Sigmoid colon (tissue), 7 donors: ENCODE measurements at places on chromosomes 6 and 20. TPM values are rescaled to one million over a fixed set of nuclear protein-coding genes. Genes with fewer than 3 reads are reported as not detected.
A peak's percentile ranks its signal among the peaks of the same experiment; 100 is the strongest.

DNA sequence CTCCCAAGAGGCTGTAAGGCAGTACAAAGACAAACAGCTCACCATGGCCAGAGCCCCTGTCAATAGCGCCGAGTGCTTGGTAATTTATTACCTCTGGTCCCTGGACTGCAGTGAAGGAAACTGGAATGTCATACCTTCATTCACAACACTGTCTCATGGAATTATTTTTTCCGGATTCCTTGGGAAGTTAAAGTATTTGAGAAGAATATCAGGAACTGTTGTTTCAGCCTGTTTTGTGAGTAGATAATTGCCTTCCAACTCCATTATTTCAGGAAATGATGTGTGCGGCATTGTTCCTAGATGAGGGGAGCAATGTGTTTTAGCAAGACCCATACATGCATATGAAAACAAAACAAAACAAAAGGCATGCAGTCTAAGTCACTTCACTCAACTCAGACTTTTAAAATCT lies 64.0 kb downstream of the BLOC1S5 start:
- peaks cover 5% of the 10 kb centered on the region for H3K27me3 ChIP-seq
- H3K4me3 ChIP-seq: no peak overlapping the region
- no peak for DNase-seq

DNA sequence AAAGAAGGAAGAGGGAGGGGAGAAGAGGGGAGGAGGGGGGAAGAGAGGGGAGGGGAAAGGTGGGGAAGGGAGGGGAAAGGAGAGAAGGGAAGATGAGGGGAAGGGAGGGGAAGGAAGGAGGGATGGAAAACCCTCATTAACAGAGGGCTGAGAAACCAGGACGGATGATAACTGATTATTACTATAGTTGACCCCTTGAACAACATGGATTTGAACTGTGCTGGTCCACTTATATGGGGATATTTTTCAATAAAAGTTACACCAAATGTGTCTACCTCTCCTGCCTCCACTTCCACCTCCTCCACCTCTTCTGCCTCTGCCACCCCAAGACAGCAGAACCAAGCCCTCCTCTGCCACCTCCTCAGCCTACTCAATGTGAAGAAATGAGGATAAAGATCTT lies 184.1 kb upstream of the ARID1B start:
- H3K4me3 ChIP-seq: no peak overlapping the region
- H3K4me1 ChIP-seq: no peaks in the 10 kb centered on the region
- H3K27me3 ChIP-seq: no peaks in the 10 kb centered on the region
- H3K27ac ChIP-seq: no peak overlapping the region

- no peak for DNase-seq
- peak overlapping the region; percentile 44 for H3K27ac ChIP-seq
- no peaks in the 10 kb centered on the region for H3K27me3 ChIP-seq
- no peak overlapping the region for H3K4me3 ChIP-seq
- H3K4me1 ChIP-seq: no peaks in the 10 kb centered on the region
- H3K36me3 ChIP-seq: no peaks in the 10 kb centered on the region
Observed at GRCh38 chr6:20269181-20269580, 56.9 kb upstream of the MBOAT1 start.

Gene SH3BGRL2
- 30.0 TPM for total RNA-seq

Gene POU5F1
- not detected for total RNA-seq

GRCh38 chr20:10798811-10799210 lies 125.0 kb upstream of the JAG1 start:
- no peak overlapping the region for H3K27ac ChIP-seq
- no peaks in the 10 kb centered on the region for H3K27me3 ChIP-seq
- no peak overlapping the region for H3K4me3 ChIP-seq
- DNase-seq: no peak
- no peaks in the 10 kb centered on the region for H3K4me1 ChIP-seq

Gene ZDHHC14
- 11.5 TPM for total RNA-seq

- peak; percentile 78 for DNase-seq
- H3K36me3 ChIP-seq: no peaks in the 10 kb centered on the region
- no peaks in the 10 kb centered on the region for H3K27me3 ChIP-seq
- no peaks in the 10 kb centered on the region for H3K4me1 ChIP-seq
- H3K4me3 ChIP-seq: peak overlapping the region; percentile 96
- H3K27ac ChIP-seq: peak overlapping the region; percentile 98
Observed at GRCh38 chr6:44126320-44127149, 717 bp downstream of the MRPL14 start.

Gene CD109
- total RNA-seq: 23.2 TPM

Gene MEA1
- total RNA-seq: 91.5 TPM

DNA sequence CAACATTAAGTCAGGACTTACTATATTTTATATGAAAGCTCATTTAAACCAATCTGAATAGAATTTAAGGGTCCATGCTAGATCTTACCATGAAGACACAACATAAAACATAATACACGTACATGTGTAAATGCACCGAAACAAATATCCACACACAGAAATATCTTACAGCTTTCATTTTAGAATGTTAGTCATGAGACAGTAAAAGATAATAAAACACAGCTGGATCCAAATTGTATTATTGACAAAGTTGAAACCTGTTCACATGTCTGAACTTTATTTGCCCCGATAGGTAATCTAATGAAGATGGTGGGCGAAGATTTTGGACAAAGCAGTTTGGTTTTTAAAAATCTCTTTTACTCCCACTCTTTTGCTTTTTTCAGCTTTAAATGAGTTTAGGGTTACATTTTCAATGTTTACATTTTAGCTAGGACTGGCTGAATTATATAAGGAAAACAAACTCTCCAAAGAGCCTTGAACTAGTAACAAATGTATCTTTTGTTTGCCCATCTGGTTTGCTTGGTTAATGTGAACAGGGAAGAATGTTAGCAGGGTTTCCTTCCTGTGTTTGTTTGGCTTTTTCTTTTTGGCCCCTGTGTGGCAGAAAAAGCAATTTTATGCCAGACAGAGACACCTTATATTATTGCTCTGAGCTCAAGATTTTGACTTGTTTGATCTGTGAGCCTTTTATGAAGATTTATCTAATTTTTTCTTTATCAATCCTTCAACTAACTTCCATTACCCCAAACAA lies 5.1 kb upstream of the TMEM181 start:
- H3K36me3 ChIP-seq: no peaks in the 10 kb centered on the region
- DNase-seq: no peak
- no peak overlapping the region for H3K27ac ChIP-seq
- no peak overlapping the region for H3K4me3 ChIP-seq
- no peaks in the 10 kb centered on the region for H3K27me3 ChIP-seq

- no peak overlapping the region for H3K4me3 ChIP-seq
- H3K27me3 ChIP-seq: no peaks in the 10 kb centered on the region
- DNase-seq: no peak
- H3K27ac ChIP-seq: peak overlapping the region; percentile 79
Observed at GRCh38 chr20:53918020-53918311, 152.4 kb downstream of the BCAS1 start.

- no peak for DNase-seq
- no peak overlapping the region for H3K27ac ChIP-seq
- no peaks in the 10 kb centered on the region for H3K4me1 ChIP-seq
- no peaks in the 10 kb centered on the region for H3K36me3 ChIP-seq
- H3K4me3 ChIP-seq: no peak overlapping the region
Observed at GRCh38 chr6:29641430-29642148, 8.6 kb upstream of the GABBR1 start.

- no peak overlapping the region for H3K4me3 ChIP-seq
- H3K36me3 ChIP-seq: no peaks in the 10 kb centered on the region
- H3K4me1 ChIP-seq: no peaks in the 10 kb centered on the region
- peaks cover 3% of the 10 kb centered on the region for H3K27me3 ChIP-seq
- DNase-seq: no peak
Observed at GRCh38 chr6:96465321-96465903, 56.2 kb upstream of the UFL1 start.

DNA sequence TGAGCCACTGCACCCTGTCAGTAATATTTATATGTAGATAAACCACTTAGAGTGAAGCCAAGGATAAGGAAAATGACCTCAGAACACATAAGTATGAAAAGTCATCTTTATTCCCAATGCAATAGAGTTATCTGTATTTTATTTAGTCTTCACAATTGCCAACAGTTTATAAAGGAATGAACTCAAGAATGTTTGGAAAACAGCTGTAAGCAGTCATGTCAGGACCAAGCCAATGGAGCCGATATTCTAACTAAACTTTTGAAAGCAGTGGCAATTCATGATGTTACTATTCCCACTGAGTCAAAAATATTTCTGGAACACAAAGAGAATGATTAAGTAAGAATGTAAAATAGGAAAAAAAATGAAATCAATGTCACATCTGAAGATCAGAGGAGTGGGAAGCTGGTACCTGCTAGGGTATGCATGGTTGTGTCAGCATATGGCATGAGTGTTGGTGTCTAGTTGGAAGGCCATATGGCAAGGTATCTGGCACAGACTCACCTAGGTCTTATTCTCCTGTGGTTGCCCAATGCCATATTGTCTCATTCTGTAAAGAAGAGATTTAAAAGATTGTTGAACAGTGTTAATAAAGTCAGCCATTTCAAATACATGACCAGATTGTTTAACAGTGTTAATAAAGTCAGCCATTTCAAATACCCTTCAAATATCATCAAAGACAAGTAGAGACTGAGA lies 118.2 kb downstream of the ADAT2 start:
- DNase-seq: no peak
- H3K36me3 ChIP-seq: no peaks in the 10 kb centered on the region
- H3K27me3 ChIP-seq: no peaks in the 10 kb centered on the region

GRCh38 chr6:156953127-156953478 lies 175.9 kb downstream of the ARID1B start:
- no peak overlapping the region for H3K4me3 ChIP-seq
- no peaks in the 10 kb centered on the region for H3K27me3 ChIP-seq
- H3K4me1 ChIP-seq: peaks cover 84% of the 10 kb centered on the region
- peak overlapping the region; percentile 36 for H3K27ac ChIP-seq
- no peak for DNase-seq

DNA sequence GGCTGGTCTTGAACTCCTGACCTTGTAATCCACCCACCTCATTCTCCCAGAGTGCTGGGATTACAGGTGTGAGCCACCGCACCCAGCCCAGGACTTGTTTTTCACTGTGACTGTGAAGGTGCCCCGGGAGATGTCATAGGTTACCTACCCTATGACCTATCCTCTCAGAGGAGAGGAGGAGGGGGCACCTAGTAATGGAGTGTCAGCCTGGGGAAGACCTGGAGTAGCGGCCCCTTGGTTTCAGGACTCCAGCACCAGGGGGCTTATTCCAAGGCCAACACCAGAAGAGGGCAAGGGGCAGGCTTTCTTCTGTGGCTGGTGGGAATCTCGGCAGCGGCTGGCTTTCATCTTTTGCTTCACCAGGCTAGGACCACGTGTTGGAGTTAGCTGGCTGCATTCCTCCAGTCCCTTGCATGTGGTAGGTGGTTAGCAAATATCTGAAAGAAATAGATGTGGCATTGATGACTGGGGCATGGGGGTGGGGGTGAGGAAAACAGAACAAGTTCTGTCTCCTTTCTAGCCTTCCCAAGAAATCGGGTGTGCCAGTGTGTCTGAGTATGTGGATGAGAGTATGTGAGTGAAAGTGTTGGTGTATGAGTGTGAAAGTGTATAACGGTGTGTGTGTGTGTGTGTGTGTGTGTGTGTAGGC lies 7.9 kb upstream of the ITPR3 start:
- no peaks in the 10 kb centered on the region for H3K36me3 ChIP-seq
- no peaks in the 10 kb centered on the region for H3K4me1 ChIP-seq
- no peaks in the 10 kb centered on the region for H3K27me3 ChIP-seq
- H3K4me3 ChIP-seq: no peak overlapping the region
- peak overlapping the region; percentile 47 for H3K27ac ChIP-seq

GRCh38 chr20:12762725-12763124 lies 246.0 kb upstream of the SPTLC3 start:
- no peak overlapping the region for H3K27ac ChIP-seq
- no peaks in the 10 kb centered on the region for H3K36me3 ChIP-seq
- H3K4me3 ChIP-seq: no peak overlapping the region
- no peak for DNase-seq

DNA sequence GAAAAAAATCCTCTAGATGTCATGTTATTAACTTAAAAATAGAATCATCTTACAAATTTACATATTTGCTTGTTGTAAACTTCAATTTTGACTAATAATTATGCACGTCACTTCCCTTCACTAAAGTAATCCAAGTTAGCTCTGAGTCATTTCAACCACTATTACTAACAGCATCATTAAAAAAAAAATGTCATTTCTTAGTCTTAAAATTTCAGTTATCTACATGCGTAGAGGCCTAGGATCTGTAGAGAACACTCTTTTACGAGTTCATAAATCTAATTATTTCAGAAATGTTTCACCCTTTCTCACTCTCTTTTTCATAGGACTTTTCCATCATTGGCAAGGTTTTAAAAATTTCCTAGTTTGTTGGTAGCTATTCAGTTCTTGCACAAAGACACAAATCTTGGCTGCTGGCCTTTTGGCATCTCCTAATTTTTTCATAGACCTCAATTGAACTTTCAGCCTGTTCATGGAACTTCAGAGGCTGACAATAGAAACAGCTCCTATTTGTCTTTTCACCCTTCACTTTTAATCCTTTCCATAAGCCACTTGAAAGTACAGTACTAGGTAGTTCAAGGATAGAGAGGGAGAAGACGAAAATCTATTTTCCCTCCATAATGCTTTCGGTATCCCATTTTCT lies 61.5 kb downstream of the OGFRL1 start:
- no peak overlapping the region for H3K4me3 ChIP-seq
- H3K36me3 ChIP-seq: no peaks in the 10 kb centered on the region
- peak; percentile 82 for DNase-seq
- peak overlapping the region; percentile 68 for H3K27ac ChIP-seq

Gene MAK
- total RNA-seq: not detected

- H3K36me3 ChIP-seq: peaks cover 7% of the 10 kb centered on the region
- no peak overlapping the region for H3K27ac ChIP-seq
- no peak for DNase-seq
- H3K4me3 ChIP-seq: no peak overlapping the region
- no peaks in the 10 kb centered on the region for H3K27me3 ChIP-seq
Observed at GRCh38 chr20:3378138-3378537, 29.3 kb downstream of the DNAAF9 start.

Gene SDHAF4
- total RNA-seq: 4.9 TPM

DNA sequence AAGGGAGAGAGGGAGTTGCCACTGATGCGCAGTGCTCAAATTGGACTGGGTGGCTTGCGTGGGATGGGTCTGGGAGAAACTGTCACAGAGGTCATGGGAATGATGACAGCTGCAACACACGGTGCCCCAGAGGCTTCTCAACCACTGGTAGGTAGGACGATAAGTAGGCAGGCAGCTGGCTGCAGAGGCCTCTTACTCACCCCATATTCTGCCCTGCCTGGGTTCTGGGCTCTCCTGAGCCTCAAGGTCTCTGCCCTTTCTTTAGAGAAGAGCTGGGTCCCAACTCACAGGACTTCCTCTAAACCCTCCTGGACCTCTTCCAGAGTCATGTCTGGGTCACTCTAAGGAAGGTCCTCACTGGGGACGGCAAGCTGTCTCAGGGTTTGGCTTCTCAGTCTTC lies 37.2 kb upstream of the RNF24 start:
- H3K27me3 ChIP-seq: no peaks in the 10 kb centered on the region
- no peak overlapping the region for H3K27ac ChIP-seq
- no peaks in the 10 kb centered on the region for H3K4me1 ChIP-seq

Gene COL12A1
- 137 TPM for total RNA-seq

Gene AVP
- not detected for total RNA-seq

DNA sequence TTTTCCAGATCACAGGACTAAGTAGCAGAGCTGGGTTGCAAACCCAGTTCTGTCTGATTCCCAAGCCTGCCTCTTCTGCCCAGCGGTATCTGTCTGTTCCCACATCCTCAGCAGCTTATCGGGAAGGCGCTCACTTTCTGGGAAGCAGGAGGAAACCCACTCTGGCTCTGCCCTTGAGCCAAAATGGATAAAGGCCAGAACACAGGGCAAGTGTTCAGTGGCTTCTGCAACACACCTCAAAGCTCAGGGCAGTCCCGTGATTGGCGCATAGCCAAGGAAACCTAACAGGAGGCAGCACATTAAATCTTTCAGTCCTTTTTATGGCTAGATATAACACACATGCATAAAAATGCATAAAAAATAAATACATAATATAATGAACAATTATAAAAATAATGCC lies 262.2 kb downstream of the NRN1 start:
- H3K4me3 ChIP-seq: no peak overlapping the region
- H3K27ac ChIP-seq: no peak overlapping the region
- H3K27me3 ChIP-seq: no peaks in the 10 kb centered on the region
- no peak for DNase-seq
- no peaks in the 10 kb centered on the region for H3K36me3 ChIP-seq
- H3K4me1 ChIP-seq: no peaks in the 10 kb centered on the region
